ENCODE measurements at places on chromosomes 12 and 14.

- DNase-seq: no peak
These were observed 27.7 kb upstream of the MYL2 start for GRCh38 chr12:110948041-110948440.

DNA sequence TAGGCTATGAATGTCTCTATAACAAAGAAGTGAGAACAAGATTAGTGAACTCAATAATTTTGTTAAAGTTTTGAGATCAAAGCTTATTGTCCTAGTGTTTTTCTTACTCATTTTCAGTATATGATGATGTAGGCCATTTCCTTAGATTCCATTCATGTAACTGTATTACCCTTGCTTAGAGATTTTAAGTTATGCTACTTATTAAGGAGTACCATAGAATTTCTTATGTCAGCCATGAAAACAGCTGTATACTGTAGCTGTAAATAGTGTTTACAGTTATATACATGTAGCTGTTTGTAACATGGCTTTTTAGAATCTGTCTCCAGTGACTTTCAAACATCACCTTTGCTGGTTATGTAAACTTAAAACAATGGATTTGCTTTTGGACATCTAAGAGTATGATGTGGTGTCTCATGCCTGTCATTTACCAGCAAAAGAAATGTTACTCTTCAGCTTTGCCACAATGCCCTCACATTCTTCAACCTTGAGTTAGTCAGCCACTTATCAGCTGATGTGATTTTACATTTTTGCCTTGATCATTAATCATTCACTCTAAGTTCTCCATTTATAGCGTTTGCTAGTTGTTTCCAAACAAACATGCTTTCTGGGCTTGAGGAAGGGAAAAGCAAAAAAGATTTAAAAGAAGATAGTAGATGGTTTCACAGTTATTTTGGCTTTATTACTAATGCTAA is 55.5 kb downstream of the SLC16A7 start:
- DNase-seq: no peak

DNA sequence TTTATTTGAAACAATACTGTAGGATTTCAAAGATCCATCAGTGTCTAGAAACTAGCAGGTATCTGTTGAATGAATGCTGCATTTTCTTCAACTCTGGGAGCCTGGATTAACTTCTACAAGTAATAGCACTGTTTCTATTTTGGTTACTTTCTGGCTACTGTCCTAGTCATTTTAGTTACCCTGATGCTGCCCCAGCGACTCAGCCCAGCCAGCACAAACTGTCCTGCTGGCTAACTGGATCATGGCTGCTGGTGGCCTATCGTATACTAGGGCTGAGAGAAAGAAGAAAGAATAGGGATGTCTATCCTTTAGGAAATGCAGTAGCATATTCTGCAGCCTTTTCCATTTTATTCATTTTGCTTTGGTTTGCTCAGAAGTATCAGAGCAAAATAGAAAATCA is 53.9 kb downstream of the NTN4 start:
- DNase-seq: no peak

DNA sequence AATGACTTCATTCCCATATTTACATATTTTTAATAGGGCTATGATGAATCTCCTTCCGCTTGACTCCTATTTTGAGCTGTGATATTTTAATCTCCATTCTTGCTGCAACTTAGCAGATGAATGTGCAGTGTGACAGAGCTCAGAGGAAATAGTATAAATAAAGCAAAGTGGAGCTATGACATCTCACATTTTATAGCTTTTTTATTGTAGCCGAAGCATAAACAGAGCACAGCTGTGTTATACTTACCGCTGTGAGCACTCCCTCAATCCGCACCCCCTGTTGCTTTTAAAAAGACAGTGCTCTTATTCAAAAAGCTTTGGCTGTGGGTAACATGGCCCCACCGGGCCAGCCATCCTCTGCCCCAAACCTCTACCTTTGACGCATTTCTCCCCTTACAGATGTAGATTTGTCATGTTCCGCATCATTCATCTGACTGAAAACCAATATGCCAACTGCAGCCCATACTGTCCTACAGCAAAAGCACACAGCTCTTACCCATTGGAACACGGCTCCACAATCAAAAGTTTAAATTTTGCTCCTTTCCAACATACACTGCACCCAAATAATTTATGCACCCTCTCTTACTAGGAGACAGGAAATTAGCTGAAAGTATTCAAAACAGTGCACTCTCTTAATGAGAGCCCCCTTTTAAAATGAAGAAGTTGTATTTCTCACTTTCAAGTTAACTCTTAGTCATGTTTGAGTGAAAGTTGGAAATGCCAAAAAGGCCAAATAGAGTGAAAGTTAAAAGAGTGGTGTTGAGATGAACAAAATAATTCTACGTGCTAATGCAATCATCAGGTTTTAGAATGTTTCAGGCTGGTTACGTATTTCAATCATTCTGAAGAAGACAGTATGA is 429.3 kb upstream of the SOX5 start:
- peak; percentile 3 for DNase-seq

DNA sequence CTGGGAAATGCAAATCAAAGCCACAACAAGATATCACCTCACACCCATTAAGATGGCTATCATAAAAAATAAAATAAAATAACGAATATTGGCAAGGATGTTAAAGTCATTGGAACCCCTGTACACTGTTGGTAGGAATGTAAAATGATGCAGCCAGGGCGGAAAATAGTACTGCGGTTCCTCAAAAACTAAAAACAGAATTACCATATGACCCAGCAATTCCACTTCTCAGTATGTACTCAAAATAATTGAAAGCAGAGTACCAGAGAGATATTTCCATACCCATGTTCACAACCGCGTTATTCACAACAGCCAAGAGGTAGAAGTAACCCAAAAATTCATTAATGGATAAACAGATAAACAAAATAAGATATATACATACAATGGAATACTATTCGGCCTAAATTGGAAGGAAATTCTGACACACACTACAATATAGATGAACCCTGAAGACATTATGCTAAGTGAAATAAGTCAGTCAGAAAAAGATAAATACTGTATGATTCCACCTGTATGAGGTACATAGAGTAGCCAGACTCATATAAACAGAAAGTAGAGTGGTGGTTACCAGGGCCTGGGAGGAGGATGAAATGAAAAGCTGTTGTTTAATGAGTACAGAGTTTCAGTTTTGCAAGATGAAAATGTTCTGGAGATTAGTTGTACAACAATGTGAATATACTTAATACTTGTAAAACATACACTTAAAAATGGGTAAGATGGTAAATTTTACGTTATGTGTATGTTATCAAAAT is 84.6 kb downstream of the TXNDC16 start:
- no peak for DNase-seq

- no peak for DNase-seq
These were observed 1.4 kb downstream of the FOXA1 start for GRCh38 chr14:37593511-37594237.

GRCh38 chr14:55684956-55685584 is 105.1 kb downstream of the KTN1 start:
- no peak for DNase-seq

- no peak for DNase-seq
These were observed 32.1 kb downstream of the PPFIBP1 start for GRCh38 chr12:27555925-27556778.

DNA sequence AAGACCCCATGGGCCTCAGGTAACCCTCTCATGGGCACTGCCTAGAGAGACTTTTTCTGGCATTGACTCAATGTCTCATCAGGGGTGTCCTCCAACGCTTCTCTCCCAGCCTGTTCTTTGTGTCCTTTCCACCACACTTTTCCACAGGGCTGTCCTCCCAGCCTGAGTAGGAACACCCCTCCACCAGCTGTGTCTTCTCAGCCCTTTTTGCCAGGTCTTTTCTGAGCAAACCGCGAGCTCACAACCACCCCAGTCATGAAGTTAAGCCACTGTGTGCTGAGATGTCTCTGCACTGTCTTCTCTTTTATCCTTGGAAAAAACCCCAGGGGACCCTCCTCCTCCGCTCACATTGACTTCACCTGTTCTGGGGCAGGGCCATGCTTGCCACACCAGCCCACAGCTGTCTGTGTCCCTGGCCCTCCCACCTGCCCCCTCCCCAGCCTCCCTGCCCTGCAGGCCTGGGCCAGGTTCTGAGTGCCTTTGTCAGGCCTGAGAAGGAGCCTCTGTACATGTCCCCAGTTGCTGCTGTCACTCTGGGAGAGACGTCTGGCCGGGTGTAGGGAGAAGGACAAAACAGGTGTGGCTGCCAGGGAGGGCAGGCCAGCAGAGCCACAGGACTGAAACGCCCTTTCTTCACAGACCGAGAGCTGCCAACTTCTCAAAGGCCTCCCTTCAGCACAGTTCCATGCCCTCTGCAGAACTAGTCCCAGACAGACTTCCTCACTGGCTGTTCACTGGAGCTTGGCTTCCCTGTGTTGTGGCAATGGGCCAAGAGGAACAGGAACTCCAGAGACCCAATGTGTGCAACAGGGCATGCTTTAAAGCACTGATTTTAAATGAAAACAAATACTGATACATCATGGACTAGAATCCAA is 50.5 kb upstream of the PNMA1 start:
- peak; percentile 82 for DNase-seq

GRCh38 chr14:76870166-76870565 is 44.0 kb downstream of the LRRC74A start:
- DNase-seq: no peak

GRCh38 chr12:113198296-113198695 is 12.8 kb downstream of the RITA1 start:
- no peak for DNase-seq

- peak; percentile 55 for DNase-seq
These were observed 115.5 kb downstream of the SLC2A13 start for GRCh38 chr12:39990122-39991101.

- no peak for DNase-seq
These were observed 151.0 kb downstream of the BCAT1 start for GRCh38 chr12:24797901-24798300.

DNA sequence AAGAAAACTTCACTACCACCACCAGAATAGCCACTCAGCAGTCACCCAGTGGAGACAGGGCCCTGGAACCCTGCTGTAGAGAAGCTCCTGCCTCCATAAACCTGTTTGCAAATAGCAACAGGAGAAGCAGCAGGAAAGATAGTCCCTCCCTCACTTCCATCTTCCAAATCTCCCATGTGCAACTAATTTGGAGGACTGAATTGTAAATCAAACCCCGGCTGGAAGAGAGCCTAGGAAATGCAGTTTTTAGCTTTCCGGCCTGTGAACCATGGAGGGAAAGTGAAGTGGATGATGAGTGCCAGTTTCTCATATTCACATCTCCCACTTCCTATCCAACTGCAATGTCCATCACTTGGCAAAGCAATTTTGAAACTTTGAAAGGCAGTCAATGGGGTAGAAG is 167.2 kb upstream of the FRMD6 start:
- no peak for DNase-seq

DNA sequence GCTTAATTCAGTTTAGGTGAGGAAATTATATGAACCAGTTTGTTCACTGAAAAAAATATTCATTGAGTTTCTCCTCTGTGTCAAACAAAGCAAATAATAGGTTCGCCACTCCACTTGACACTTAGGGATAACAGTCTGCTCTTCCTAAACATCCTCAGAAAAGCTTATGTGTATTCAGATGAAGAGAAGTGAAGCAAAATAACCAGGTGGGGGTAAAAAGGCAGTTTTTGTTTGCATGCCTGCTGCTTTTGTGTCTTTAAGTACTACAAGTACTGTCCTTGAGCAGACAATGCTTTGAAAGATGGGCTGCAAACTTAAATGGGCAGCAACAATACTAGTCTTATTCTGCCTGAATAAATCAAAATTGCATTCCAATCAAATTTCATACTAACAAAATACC is 910.7 kb upstream of the MDGA2 start:
- no peak for DNase-seq

Measured in hematopoietic multipotent progenitor cell (in vitro differentiated cells).